ENCODE measurements at places on chromosomes 16 and 17.

GRCh38 chr17:17315142-17315821, 12.1 kb downstream of the NT5M start:
- DNase-seq = peak; percentile 82

DNA sequence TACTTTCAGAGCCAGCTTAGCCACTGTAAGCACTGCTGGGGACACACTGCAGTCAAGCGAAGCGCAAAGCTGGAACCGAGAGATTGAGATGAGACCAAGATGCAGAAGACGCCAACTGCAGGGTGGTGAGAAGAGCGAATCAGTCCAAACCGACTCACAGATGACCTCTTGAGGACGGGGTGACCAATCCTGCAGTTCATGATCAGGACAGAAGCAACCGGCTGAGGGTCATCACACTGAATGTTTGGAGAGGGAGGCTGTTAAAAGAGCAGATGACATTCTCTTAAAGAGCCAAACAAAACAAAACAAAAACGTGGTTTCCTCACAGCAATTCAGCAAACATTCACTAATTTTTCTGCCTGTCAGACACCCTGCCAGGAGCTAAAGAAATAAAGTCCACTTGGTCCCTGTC, 8.5 kb downstream of the HASPIN start:
- DNase-seq = peak; percentile 28

GRCh38 chr17:82155606-82156005, 57.0 kb downstream of the CCDC57 start:
- DNase-seq = no peak

DNA sequence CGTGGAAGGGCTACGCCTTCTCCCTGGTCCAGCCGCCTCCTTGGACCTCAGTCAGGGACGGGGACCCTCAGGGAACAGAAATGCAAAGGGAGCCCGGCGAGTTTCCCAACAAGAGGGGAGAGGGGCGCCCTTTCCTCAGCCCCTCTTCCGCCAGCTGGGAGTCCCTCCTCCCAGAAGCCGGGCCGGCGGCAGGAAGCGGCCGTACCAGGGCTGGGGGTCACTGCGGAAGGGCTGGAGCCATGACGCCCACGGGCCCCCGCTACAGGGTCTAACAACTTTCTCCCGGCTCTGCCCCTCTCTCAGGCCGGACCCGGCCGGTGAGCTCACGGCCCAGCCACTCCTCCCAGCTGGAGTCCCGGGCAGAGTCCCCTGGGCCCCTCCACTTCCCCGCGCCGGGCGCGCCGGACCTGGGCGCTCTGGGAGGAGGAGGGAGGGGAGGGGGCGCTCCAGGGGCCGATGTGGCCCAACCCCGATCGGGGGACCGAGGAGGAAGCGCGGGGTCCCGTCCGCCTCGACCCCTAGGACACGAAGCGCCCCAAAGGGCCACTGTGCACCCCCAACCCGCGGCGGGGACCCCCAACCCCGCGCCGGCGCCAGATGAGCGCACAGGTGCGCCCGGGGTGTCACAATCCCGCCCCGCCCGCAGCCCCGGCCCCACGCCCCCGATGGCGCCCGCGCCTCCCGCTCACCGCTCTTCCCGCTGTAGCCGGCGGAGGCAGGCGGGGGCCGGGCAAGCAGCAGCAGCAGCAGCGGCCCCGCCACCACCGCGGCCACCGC, 578 bp downstream of the PGAP6 start:
- DNase-seq = no peak

DNA sequence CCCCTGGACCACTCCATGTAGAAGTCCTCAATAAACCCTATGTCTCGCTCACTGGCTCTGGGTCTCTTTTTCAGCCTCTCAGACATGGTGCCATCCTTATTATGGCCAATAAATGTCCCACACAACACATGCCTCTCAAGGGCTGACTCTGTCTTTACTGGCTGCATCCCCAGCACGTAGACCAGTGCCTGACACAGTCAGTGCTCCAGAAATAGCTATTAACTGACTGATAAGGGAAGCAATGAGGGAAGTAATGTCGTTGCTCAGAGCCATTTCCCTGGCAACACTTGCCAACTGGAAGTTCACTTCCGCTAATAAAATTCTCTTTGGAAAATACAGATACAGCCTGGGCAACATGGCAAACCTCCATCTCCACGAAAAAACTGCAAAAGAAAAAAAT, 19.1 kb upstream of the APOH start:
- no peak for DNase-seq

DNA sequence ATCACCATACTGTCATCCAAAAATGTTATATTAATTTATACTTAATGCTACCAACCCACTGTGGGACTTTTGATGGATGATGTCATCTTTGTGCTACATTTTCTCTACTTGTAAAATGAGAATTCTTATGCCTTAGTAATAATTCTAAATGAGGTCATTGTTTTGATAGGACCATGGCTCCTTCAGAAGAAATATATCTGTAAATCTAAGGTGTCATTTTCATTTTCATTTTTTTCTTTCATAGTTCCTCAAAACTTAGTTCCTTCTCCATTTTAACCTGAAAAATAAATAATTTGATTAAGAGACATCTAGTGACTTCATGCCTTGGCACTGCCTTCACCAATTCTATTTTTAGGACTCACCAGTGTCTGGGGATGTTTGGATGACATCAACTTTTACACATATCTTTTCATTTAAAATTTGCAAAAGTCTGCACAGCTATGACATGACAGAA, 48.7 kb downstream of the GPRC5B start:
- DNase-seq = no peak

DNA sequence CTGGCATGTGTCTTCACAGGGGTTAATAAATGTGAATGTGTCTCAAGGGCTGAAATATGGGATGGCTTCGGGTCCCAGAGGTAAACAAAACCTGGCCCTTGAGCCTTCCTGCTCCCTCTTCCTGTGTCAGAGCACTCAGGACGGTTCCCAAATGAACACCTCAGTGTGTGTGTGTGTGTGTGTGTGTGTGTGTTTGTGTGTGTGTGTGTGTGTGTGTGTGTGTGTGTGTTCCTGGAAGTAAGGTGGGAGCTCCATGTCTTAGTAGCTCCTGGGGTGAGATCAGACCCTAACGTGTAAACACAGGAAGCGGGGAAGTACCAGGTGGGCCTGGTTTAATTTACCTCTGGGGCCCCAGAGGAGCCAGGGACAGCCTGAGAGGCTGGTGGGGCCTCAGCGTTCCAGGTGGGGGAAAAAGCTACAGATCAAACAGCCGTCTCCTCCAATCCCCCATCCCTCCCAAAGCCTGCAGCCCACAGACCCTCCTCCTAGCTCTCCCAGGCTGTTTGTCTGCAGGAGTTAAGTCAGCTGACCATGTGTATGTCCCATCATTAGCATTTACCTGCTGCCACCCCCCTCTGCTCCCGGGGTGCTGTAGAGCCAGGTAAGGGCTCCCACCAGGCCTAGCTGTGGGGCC, 6.1 kb downstream of the KIF19 start:
- DNase-seq = peak; percentile 55

DNA sequence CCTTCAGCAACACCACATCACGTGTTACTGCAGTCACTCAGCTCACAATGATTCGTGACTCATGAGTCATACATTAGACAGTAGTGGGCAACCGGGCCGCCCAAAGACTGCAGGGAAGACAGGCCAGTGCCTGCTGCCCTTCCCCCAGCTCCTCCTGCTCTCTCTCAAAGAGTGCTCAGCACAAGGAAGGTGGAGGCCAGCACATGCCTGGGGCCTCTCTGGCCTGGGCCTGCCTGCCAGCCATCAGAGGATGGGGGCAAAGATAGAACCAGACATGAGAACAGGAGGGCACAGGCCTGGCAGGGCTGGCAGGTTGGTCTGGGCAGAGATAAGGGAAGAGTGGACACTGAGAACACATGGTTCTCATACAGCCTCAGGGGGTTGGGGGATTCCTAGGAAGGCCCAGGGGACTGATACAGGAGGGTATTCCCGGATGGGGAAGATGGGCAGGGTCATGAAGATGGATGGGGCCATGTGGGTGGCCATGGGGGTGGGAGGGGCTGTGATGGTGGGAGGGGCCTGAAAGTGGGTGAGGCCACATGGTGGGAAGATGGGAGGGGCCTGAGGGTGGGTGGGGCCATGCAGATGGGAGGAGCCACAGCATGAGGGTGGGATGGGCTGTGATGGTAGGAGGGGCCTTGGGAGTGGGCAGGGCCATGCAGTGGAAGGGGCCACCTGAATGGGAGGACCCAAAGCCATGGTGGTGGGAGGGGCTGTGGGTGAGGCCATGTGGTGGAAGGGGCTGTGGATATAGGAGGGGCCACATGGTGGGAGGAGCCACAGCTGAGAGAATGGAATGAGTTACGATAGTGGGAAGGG, 29.0 kb downstream of the KATNB1 start:
- DNase-seq = no peak

GRCh38 chr16:56898847-56899246, 33.1 kb upstream of the HERPUD1 start:
- DNase-seq = no peak

GRCh38 chr17:59329176-59330052, 2.0 kb upstream of the YPEL2 start:
- DNase-seq = peak; percentile 51

GRCh38 chr17:66343531-66344078, 41.2 kb downstream of the PRKCA start:
- no peak for DNase-seq

- DNase-seq = no peak
Observed at GRCh38 chr17:12296209-12296625, 275.5 kb downstream of the MAP2K4 start.

DNA sequence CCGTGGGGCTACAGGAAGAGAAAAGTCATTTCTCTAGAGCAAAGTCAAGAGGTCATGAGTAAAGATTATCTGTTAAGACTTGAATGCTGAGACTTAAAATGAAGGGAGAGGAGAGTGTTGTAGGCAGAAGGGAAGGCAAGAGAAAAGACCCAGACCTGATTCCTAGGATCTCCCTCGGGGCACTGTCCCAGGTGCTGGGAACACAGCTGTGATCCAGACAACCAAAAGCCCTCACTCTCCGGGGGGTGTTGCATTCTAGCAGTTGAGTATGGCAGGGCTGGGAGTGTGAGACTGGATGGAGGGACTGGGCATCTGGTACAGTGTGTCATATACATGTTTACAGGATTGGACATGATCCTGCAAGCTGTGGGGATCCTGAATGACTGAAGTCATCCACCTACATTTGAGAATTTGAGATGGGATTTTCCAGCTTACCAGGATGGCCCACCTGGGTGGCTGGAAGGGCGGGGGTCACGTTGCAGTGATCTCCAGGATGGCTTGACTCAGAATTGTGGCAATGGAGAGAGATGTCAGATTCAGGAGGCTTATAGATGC, 29.1 kb downstream of the ARSG start:
- no peak for DNase-seq

GRCh38 chr17:16243801-16244567, 27.0 kb downstream of the PIGL start:
- no peak for DNase-seq

DNA sequence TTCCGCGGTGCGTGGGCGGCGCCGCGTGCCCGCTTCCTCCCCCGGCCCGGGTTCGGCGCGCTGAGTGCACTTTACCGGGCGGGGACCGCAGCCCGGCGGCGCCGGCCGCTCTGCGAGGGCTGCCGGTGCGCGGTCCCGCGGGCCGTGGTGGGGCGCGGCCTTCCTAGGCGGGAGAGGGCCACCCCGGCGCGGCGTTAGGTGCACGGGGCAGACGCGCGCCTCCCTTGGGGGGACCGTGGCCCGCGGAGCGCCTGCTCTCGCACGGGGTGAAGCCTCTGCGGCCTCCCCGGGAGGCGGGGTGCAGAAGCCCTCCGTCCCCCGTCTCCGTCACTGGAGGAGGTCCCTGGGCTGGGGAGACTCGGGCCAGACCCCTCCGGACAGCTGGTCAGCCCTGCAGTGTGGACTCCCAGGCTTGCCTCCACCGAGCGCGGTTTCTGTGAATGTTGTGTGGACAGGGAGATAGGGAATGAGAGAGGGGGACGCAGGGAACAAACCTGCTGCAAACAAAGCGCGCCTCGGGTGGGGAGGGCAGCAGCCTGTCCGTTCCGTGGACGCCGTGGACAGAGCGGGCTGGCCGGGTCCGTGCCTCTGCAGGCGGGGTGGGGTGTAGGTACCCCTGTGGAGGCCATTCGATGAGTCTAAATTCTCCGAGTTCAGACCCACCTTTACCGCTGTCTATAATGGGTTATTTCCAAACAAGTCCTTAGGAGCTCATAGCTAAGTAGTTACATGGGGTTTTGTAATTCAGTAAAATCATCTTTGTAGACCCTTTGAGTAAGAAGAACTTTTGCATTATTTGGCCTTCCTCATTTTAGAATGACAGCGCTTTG, 721 bp downstream of the TBCD start:
- peak; percentile 47 for DNase-seq

GRCh38 chr16:714558-715476, at the start of gene METRN:
Gene METRN, plus strand, starts transcription at chr16:715118. Its CDS starts 172 bp downstream, at chr16:715290.
- DNase-seq = peak; percentile 81

GRCh38 chr16:65409510-65409909, 287.6 kb upstream of the CDH11 start:
- DNase-seq = no peak

DNA sequence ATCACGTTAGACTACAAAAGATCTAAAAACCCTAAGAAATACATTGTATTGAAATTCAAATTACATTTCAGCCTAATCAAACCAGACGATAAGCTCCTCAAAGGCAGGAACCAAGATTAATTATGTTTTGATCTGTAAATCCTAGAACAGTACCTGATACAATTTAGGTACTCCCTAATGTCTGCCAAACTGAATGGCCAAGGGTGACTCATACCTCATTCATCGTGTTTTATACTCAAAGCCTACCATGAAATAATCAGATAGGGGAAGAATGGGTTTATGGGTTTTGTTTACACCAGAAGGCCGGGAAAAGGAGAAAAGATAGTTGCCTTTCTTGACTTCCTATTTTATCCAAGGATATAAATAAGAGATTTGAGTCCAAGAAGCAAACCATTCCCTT, 19.3 kb downstream of the MMD start:
- no peak for DNase-seq

- DNase-seq = no peak
Observed at GRCh38 chr16:78538919-78539318, 439.5 kb downstream of the WWOX start.

- no peak for DNase-seq
Observed at GRCh38 chr17:28078341-28079229, 36.1 kb downstream of the NLK start.

DNA sequence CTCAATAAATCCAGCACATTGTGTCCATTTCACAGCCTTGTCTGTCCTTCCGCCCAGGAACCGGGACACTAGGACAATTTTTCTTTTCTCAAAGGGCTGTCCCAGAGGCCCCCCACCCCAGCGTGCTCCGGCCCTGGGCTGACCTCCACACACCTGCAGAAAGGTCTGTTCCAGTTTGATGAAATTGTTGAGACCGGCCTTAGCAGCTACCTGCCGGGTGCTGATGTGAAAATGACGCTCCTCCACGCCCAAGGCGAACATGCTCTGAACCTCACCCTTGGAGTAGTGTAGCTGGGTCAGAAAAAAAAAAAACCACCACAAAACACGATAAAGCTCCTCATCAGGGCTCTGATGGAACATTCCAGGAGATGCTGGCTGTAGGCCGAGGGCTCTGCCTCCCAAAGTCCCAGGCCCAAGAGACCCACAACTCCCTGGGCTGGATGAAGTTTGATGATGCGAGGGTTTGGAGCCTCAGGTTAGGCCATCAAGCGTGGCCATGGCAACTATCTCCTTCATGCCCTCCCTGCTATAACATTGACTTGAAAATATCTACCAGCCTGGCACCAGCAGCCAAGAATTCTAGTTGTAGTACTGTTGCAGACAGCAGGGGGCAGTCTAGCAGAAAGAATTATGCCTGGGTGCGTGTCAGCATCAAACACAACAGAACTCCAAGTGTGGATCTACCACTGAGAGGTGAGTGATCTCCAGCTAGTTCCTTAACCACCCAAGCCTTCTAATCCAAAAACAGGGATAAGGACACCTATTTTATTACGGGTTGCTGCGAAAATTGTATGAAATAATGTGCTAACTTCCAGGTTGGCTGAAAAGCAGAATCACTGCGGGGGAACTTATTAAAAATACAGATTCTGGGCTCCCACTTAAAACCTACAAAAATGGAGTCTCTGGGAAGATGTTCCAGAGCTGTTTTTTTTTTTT, 62.1 kb downstream of the RMI2 start:
- DNase-seq = peak; percentile 47
